ENCODE measurements at places on chromosomes 16 and 17.

GRCh38 chr16:59593194-59593661, 859.1 kb upstream of the GOT2 start:
- DNase-seq: no peak

- no peak for DNase-seq
Observed at GRCh38 chr17:55263569-55264277, 1.0 kb upstream of the HLF start.

- no peak for DNase-seq
Observed at GRCh38 chr17:28334171-28334570, 1.1 kb downstream of the IFT20 start.

GRCh38 chr17:17497845-17498520, 1.8 kb upstream of the RASD1 start:
- no peak for DNase-seq

GRCh38 chr17:57982452-57983170, 5.4 kb downstream of the VEZF1 start:
- no peak for DNase-seq
